Amygdala (tissue), 56 donors: ENCODE measurements at places on chromosomes 13 and 19.

DNA sequence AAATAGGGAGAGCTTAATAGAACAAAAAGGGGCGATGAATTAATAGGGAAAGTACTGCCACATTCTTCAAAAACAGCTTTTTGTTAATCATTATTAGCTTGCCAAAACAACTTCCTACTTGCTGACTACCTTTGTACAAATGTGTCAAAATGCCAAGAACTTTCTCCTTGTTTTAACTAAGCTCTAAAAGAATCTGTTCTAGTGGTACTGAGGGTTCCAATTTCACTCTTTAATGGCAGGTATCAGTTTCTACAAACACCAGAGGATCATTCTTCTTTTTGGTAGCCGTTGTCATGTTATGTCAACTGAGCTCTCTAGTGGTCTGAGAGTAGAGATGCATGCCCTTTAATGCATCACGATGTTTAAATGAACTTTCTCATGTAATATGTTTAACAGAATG lies 29.4 kb upstream of the FBXL3 start:
- DNase-seq = no peak

DNA sequence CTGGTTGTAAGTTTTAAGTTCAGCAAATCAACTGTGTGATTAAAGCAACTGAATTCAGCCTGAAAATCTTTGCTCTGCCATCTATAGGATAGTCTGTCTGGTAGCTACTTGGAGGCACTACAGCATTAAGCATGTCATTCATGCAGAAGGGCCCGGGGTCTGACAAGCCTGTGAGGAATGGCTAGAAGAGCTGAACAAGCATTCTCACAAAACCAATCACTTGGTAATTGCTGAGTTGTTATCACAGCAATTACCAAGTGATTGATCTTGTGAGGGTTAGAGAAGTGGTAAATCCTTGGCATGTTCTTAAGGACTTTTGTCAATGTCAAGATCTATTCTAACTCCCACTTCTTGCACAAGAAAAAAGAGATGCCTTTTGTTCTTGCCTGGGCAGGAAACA lies 356.1 kb downstream of the FGF14 start:
- DNase-seq = no peak

DNA sequence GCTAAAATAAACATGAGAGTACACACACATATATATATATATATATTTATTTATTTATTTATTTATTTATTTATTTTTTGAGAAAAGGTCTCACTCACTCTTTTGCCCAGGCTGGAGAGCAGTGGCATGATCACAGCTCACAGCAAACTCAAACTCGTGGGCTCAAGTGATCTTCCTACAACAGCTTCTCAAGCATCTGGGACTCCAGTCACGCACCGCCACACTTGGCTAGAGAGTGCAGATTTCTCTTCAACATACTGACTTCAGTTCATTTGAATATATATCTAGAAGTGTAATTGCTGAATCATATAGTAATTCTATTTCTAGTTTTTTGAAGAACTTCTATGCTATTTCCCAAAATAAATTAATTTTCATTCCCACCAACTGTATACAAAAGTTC lies 1711.8 kb downstream of the SLITRK5 start:
- DNase-seq = no peak

- no peak for DNase-seq
Observed at GRCh38 chr19:377801-378581, 31.0 kb downstream of the C2CD4C start.

DNA sequence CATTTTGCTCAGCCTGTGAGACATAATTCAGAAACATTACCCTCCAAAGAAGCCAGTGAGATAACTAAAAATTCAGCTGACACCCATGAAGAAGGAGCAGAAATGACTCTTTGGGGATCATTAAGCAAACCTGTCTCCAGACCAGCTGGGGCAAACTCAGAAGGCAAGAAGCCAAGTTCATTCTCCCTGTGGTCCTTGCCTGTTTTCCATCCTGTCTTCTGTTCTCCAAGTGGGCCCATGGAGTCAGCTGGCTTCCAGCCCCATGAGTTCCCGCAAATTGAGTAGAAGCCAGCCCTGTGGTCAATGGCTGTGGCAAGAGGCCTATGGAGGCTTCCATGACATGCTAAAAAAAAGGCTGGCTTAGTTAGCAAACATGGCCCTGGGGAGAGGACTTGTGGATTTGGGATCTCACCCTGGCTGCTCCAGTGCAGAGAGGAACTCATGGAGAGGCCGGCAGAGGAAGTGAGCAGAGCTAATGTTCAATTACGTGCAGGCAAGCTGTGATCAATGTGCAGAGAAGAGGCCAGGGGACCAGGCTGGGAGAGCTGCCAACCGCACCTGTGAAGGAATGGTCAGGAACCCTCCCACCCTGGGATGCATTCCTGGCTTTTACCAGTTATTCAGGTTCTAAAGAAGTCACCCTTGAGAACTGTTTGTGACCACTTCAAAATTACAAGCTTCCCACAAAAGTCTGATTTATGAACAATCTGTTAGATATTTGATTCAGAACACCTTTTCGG lies 229.1 kb downstream of the TSHZ3 start:
- DNase-seq = no peak

DNA sequence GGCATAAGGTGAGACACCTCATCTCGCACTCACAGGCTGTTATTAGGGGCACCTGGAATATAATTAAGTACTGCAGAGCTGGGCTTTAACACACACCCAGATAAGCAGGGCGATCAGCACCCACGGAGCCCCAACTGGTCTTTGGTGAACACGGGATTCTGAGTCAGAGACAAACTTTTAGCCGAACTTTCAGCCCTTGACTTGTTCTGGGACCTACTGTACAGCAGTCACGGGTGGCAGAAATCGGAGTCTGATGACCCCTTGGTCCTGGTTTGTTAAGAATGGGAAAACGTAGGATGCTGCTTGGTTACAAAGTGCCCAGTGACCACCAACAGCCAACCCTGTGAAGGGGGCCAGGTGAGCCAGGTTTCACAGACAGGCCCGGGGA lies 9.0 kb downstream of the SH3GL1 start:
- DNase-seq = no peak

- DNase-seq = no peak
Observed at GRCh38 chr19:33396701-33397535, 23.4 kb downstream of the CEBPG start.

GRCh38 chr19:3057275-3057714 lies 5.0 kb downstream of the TLE5 start:
- DNase-seq = peak; percentile 58

DNA sequence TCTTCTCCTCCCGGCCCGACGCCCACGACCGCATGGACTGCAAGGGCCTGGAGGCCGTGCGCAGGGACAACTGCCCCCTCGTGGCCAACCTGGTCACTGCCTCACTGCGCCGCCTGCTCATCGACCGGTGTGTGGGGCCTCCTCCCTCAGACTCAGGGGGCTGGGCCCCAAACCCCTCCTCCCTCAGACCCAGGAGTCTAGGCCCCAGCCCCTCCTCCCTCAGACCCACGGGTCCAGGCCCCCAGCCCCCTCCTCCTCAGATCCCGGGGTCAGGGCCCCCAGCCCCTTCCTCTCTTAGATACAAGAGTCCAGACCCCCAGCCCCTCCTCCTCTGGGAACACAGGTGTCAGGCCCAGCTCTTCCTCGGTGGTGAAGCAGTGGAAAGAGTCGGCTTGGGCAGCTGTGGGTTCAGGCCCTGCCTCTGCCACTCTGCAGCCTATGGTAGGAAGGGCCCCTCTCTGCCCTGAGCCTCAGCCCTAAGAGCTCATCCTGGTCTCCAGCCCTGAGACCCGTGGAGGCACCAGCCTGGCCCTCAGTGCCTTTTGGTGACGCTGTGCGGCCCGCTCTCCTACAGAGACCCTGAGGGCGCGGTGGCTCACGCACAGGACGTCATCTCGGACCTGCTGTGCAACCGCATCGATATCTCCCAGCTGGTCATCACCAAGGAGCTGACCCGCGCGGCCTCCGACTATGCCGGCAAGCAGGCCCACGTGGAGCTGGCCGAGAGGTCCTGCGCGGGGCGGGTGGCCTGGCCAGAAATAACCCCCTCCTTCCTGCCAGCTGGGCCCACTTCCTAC lies 3.7 kb upstream of the SPIB start:
- peak; percentile 24 for DNase-seq

DNA sequence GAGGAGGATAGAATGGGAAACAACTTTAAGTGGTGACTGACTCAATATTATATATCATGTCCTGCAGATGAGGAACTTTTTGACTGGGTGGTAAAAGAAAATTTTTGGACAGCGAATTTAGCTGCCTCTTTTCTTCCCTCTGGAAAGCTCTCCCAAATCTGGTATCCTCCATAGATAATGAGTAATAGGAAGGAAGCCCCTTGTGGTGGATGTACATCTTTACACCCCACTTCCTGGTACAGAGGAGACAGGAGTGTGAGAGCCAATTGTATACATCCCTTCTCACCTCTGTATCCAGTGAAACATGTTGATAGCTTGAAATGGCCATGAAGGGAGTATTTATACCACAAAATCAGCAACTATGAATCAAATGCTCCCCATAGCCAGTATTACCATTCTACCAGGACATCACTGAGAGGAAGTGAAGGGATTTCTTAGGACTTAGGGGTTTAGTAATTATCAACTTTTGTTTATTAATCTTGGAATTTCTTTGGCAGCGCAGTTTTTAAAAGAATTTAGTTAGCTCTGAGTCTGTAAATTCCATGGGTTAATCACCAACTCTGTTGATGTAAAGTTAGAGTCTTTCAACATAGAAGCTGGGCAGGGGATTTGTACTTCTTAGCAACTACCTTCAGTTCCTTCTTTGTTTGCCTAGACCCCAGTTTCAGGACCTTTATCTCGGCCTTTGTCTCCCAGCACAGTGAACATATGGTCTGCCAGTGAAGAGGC lies 17.0 kb upstream of the TDRD3 start:
- DNase-seq = no peak

GRCh38 chr19:40177286-40178070 lies 13.7 kb upstream of the MAP3K10 start:
- DNase-seq = no peak

DNA sequence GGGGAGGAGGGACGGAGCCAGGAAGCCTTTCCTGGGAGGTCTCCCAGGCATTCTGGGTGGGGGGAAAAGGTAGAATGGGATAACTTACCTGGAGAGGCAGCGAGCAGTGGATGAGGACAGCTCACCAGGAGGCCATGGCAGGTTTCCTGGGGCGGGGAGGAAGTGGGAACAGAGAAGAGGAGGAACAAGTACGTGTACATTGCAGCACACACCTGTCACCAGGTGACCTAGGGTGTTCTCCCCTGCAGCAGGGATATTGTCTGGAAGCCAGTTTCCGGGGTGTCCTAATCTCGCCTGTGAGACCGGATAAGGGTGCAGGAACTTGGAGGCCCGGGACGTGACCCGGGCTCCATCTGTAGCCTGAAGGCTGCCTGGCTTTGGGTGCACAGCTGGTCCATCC lies at the start of gene FUT3:
Gene FUT3, minus strand, starts transcription at position 148 of the 400 bp plus-strand sequence.
- DNase-seq = no peak

DNA sequence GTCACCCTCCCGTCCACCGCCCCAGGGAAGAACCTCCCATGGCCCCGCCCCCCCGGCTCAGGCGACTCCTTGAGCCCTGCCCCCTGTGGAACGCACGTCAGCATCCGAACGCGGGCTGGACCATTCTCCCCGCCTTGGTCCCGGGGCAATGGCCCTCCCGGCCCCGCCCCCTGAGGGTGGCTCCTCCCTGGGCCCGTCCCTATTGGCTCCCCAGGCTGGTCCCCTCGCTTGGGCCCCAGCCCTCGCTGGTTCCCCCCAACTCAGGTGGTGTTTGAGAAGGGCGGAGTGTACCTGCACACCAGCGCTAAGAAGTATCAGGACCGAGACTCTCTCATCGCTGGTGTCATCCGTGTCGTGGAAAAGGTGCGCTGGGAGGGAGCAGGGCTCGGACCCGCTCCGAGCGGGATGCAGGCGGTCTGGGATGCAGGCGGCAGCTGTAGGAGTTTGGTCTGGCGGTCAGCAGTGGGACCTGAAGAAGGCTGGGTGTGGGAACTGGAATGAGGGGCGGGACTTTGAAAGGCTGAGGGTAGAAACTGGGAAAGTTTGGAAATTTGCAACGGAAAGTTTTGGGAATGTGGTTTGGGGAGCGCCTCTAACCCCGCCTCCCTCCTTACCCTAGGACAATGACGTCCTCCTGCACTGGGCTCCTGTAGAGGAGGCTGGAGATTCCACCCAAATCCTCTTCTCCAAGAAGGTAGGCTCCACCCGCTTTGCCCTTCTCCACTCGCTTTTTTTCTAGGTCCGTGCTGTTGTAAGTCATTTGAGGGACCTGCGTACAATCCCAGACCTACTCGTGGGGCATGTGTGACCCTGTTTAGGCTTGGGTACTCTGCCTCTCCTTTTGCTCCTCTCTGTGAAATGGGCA lies 609 bp downstream of the TBC1D17 start:
- DNase-seq = peak; percentile 97

DNA sequence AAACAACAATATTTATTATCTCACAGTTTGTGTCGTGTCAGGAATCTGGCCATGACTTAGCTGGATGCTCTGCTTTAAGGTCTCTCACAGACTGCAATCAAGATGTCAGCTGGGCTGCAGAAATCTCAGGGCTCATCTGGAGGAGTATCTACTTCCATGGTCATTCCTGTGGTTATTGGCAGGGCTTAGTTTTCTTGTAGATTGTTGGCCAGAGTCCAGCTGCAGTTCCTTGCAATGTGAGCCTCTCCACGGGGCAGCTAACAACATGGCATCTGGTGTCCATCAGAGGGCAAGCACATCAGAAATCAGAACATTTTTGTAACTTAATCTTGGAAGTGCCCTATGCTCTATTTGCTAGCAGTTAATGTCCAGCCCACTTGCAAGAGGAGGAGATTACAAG lies 45.7 kb upstream of the TDRD3 start:
- DNase-seq = no peak

DNA sequence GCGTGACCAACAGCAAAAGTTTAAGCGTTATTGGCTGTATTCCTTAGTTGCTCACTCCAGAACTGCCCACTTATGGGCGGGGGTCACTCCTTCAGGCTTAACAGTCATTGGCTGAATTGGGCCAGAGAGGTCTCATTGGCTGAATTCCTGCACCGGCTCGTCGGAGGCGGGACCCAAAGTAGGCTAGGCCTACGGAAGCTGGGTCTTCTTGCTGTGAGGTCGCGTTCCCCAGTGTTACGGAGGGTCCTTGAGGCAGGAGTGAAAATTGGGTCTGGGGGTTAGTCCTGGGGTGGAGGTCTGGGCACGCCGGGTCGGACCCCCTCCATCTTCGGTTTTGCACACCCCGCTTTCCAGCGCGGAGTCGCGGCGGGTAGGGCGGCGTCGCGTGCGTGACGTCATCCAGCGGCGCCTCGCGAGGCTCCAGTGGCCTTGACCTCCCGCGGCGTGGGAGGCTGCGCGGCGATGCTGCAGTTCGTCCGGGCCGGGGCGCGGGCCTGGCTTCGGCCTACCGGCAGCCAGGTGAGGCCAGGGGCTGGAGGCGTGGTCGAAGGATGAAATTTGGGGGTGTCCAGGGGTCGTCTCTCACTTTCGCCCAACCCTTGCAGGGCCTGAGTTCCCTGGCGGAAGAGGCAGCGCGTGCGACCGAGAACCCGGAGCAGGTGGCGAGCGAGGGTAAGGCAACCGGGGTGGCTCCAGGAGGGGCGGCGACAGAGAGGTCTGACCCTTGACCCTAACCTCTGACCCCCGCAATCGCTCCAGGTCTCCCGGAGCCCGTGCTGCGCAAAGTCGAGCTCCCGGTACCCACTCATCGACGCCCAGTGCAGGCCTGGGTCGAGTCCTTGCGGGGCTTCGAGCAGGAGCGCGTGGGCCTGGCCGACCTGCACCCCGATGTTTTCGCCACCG lies at the start of gene MRPL4:
Gene MRPL4, plus strand, starts transcription at position 423 of the 903 bp plus-strand sequence. Its CDS starts 40 bp downstream, at position 463.
- DNase-seq = peak; percentile 94

GRCh38 chr13:53010374-53011105 lies 18.1 kb upstream of the OLFM4 start:
- no peak for DNase-seq
